Cardiac fibroblast (primary cell): ENCODE measurements at places on chromosomes 1 and 21.
A peak's percentile ranks its signal among the peaks of the same experiment; 100 is the strongest.

- no peak for DNase-seq
These were observed 25.7 kb downstream of the GLMN start for GRCh38 chr1:92273039-92273438.

DNA sequence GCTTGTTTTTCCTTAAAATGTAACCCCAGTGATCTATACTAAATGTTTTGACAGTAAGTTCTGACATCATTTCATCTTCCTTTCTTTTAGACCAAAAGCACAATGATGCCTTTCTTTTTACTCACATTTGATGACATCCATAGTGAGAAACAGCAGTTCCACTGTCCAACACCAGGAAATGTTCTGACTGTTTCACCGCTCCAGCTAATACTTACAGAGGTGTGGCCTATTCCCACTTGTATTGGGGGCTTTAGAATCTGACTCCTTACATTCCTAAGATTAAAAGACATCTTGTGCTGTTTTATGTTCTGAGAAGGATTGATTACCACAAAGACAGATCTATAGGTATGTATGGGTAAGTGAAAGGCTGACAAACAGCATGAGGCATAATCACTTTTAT lies 1018.2 kb upstream of the PRMT6 start:
- DNase-seq, result no peak

DNA sequence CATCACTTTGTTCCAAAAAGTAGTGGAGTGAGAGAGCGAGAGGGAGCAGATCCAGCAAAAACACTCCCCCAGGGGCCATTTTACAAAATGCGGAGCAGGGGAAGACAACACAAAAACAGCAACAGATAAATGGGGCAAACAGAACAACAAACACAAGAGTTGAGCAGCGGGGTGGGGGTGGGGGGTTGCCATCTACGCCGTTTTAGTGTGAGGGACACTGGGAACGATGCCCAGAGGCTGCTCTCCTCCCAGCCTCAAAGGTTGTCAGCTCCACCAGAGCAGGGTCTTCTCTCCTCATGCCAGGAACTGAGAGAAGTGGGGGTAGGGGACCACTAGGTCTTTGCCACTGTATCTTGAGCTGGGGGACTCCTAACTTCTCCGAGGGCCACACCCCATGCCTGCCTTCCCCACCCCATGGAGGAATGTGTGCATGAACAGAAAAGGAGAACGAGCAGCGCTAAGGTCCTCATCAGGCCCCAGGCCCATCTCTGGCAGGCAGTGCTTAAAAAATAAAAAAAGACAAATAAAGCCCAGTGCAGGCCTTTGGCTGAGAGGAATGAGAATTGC lies 1.3 kb upstream of the PBXIP1 start:
- no peak for DNase-seq

GRCh38 chr1:30290581-30290980 lies 432.8 kb downstream of the MATN1 start:
- DNase-seq, result no peak

DNA sequence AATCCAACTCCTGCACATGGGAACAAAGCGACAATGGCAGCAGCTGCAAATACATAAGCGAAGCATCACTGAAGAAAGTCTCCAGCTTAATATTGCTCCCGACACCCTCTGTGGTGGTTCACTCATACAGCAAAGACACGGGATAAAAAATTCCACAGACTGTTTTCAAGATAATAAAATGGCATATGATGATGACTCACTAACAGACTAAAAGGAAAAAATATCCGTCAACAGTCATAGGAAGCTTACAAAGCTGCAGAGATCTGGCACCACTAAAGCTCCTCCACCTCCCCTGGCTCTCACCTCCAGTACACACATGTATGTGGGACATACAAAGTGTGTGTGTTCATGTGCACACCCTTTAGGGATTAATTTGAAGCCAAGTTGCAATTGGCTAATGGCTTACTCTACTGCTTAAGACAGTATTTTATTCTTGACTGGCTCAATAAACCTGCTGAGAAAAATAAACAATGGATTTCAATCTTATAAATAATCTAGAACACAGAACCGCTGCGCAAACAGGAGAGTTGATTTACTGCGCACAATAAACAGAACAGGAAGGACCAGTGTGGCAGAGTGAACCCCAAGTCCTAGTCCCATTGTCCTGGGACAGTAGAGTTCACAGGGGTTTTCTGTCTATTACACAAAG lies 94.4 kb downstream of the SLC45A1 start:
- peak; percentile 93 for DNase-seq

- peak; percentile 56 for DNase-seq
These were observed 31.4 kb downstream of the CLCA1 start for GRCh38 chr1:86499987-86500593.

DNA sequence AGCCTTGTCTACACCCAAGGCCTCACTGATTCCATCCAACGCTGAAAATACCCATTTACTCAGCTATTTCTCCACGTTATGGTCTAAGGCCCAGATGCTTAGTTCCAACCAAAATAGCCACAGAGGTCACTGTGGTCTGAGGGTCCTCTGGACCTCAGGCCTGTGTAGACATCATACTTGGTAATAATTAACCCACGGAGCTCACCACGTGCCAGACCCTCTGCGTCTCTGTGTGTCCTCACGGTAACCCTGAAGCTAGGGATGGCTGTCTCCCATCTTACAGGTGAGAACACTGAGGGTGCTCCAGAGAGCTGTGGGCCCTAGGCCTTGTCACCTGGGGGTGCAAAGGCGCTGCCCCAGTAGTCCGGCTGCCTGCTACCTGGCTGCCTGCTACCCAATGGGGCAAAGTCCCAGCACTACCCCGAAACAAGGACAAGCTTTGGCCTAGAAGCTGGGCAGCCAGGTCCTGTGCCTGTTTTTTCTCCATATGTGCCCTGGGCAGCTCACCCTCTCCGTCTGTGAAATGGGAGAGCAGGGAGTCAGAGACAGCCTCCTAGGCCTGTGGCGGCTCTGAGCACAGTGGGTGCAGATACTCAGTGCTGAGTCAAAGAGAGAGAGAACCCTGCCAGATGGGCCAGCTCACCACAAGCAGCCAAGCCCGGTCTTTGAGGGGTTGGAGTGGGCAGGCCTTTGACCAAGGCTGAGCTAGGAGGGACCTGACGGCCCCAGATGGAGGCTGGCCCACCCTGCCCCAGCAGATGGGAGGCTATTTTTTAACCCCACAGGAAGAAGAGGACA lies 17.0 kb upstream of the RUNX3 start:
- DNase-seq, result peak; percentile 57

- DNase-seq, result no peak
These were observed 9.4 kb downstream of the TPRG1L start for GRCh38 chr1:3634059-3634800.

GRCh38 chr1:41767534-41768525 lies 150.9 kb downstream of the HIVEP3 start:
- DNase-seq, result no peak

DNA sequence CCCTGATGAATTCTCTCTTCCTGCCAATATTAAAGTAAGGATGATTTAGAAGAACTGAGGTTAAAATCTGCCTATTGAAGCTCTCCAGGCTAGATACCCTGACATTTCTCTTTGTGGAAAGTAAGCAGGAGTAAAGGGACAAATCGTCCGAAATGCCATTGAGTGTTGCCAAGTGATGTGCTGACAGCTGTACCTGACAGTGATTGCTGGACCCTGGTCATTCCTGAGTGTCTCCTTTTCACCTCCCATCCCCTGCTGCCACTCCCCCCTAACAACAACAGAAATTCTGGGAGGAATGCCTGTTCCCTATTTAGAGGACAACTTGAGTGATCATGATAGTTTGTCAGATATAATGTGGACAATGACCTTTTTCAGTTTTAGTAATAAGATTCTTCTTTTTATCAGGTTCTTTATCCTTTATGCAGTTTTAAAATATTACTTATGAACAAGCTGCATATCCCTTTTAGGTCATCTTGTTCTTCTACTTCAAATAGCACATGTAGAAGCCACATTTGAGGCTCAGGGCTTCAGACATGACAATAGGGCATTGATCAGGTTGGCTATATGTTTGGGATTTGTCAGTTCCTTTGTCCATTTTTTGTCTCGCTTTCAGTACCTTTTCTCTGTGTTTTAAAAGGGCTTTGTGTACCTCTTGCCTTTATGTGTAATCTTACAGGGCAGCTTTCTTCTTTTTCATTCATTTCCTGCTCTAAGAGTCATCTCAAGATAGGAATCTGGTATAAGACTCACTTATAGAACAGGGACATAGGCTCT lies 56.0 kb downstream of the ITSN1 start:
- no peak for DNase-seq

DNA sequence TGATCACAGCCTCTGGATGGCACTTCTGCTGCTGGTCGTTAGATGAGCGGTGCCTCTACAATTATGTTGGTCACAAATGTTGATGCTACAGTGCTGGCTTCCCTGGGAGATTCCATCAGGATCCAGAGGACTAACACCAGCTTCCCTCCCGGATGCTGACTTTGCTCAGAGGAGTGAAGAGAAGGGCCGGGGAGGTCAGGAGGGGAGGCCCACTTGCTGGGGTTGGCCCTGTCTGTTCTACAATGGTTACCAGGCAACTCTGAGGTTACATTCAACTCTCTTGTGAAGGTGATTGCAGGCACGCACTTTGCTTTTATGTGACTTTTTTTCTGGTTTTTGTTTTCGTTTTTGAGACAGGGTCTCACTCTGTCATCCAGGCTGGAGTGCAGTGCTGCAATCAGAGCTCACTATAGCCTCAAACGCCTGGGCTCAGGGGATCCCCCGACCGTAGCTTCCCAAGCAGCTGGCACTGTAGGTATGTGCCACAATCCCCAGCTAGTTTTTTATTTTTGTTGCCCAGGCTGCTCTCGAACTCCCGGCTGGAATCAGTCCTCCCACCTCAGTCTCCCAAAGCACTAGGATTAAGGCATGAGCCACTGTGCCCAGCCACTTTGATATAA lies 112.5 kb downstream of the ADSS2 start:
- DNase-seq, result no peak

- DNase-seq, result peak; percentile 89
These were observed 8.0 kb upstream of the NAV1 start for GRCh38 chr1:201530741-201531531.

DNA sequence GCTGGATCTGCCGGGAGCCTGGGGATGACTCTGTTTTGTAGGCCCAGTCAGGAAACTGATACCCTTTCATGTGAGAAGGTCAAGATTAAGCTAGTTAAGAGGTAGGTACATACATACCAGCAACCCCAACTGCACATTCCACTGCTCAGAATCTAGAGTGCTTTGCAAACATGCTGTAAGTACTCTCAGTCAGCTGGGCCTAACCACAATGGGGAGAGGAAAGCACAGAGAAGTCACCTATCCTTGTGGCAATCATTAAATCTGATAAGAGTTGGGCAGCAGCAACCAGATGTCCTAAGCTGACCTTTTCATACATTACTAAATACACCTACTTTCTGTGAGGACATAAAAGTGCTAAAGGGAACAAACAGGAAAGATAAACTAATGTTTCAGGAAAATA lies 2.5 kb downstream of the ETV3 start:
- peak; percentile 6 for DNase-seq

- DNase-seq, result no peak
These were observed 32.8 kb downstream of the GJA4 start for GRCh38 chr1:34825455-34826091.

GRCh38 chr1:247347477-247348222 lies 16.0 kb upstream of the ZNF496 start:
- no peak for DNase-seq

- DNase-seq, result no peak
These were observed 89.6 kb downstream of the NRDC start for GRCh38 chr1:51788938-51789337.

DNA sequence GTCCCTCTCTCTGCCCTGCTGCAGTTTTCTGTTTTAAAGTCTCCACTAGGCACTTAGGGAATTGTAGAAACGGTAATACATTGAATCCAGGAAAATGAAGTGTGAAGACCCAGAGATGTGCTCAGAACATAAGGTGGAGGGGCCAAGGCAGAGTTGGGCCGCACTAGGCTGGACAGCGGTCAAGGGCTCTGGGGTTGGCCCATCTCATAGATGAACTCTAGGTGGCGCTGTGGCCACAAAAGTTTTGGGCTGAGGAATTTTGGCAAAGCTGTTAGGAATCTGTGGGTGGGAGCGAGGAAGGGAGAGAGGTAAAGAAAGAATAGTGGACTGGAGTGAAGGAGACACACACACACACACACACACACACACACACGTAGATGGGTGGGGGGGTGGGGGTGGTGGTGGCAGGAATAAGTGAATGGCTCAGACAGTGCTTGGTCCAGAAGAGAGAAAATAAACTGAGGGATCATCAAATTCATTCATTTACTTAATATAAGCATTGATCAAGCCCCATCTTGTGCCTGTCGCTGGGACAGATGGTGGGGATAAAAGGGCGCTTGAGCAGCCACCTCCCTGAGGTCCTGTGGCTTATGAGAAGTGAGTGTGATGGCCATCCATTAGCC lies 258.5 kb downstream of the TRABD2B start:
- DNase-seq, result peak; percentile 74

GRCh38 chr1:58165073-58165472 lies 381.5 kb downstream of the OMA1 start:
- no peak for DNase-seq

- DNase-seq, result no peak
These were observed 26.1 kb downstream of the PRDM16 start for GRCh38 chr1:3094863-3095780.
